ENCODE measurements at places on chromosomes 13 and 19.

GRCh38 chr13:99237981-99238662 is 20.1 kb downstream of the GPR18 start:
- no peak for DNase-seq

DNA sequence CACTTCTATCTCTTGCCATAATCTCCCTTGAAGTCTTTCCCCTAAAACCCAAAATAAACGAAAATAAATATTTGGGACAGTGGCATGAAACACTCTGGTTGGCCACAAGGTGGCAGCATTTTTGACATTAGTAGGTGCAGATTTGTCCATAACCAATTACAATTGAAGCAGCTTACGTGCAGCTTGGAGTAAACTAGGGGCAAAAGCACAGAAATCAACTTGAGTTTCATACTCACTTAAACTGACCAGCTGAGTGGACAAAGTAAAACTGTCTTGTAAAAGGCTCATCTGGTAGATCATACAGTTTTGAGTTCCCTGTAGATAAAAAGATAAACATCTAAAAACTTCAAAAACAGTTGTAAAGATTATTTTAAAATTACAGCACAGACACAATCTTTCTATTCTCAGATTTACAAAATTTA is 18.8 kb downstream of the PDCD5 start:
- DNase-seq = peak; percentile 12

- DNase-seq = no peak
These were observed 228.7 kb downstream of the LACC1 start for GRCh38 chr13:44108331-44108858.

DNA sequence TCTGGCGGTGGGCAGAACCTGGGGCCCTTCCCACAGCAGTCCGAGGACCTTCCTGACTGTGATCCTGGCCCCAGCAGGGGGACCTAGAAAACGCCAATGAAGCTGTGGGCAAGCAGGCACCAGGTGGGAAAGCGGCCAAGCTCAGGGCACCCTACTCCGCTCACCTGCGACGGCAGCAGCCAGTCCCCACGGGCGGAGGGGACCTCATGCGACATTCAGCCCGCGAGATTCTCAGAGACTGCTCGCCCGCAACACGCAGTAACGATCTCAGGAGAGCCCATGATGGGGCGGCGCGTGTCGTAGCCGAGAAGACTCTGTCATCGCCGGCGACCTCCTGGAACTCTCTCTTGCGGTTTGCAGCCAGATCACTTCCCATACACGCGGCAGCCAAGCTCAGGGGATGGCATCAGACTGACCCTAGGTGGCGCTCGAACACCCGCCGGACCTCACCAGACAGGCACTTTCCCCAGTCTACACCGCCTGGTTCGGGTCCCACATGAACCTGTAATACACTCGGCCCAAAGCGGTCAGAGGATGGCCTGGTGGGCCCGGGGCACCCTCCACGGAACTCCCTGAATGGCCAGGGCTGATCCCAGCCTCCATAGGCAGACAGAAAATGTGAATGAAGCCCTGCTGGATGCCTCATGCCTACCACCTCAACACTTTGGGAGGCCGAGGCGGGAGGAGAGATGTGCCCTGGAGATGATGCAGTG is 26.5 kb downstream of the MAN2B1 start:
- peak; percentile 74 for DNase-seq

DNA sequence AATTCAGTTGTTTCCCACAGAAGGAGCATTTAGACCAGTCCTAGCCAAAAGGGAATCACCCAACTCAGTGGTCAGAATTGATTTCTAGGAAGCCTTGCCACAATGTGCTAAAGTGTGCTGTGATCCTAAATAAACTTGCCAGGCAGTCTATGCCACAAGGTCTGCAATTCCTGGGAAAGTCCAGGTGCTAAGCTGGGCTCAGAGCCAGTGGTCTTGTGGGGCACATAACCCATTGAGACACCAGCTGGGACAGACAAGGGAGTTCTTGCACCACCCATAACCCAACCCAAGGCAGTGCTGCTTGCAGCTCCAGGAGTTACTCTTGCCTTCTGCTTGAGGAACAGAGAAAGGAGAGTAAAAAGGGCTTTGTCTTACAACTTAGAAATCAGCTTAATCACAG is 489.5 kb upstream of the SPRY2 start:
- no peak for DNase-seq

- DNase-seq = no peak
These were observed 282.5 kb downstream of the ATP8A2 start for GRCh38 chr13:25654322-25654721.

GRCh38 chr13:104833221-104833620 is 1702.2 kb downstream of the EFNB2 start:
- no peak for DNase-seq

- no peak for DNase-seq
These were observed 4.9 kb downstream of the SKA3 start for GRCh38 chr13:21171420-21171819.

GRCh38 chr13:24892829-24893228 is 128.9 kb downstream of the RNF17 start:
- DNase-seq = no peak

DNA sequence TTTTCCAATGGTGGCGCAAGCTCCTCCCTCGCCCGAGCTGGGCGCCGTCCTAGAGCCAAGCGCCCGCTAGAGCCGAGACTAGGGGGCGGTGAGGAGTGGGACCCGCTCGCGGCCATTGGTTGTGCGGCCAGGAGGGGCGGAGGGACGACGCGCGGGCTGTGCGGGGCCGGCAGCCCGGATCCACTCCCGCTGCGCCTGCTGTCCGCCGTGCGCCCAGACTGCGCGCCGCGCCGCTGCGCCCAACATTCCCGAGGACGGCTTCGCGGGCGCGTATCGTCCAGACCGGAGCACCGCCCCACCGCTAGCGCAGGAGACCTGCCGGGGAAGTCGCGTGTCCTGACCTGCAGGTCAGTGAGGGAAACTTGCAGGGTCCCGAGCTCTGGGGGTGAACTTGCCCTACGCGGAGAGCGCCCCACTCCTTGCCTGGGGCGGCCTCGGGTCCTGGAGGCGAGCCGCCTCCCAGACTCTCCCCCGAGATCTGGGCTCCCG is at the start of gene SERTM1:
SERTM1 (plus strand) TSS at position 183 of the 489 bp plus-strand sequence. CDS start 21,059 bp downstream, outside the sequence.
- DNase-seq = no peak

DNA sequence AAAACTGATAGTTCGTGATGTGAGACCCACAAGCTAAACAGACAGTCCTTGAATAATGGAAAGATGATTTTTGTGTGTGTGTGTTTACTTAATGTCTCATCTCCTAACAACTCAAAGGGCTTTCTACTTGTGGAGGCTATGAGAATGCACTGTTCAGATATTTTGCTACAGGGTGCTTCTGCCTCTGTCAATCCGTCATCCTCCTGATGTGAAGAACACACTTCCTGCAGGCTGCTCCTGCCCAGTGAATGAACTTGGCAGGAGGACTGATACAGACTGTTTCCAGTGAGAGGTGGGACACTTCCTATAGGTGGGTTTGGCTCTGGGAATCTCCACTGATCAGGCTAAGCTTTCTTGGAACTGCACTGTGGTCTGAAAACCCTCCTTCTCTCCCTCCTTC is 168.4 kb upstream of the STARD13 start:
- DNase-seq = no peak

DNA sequence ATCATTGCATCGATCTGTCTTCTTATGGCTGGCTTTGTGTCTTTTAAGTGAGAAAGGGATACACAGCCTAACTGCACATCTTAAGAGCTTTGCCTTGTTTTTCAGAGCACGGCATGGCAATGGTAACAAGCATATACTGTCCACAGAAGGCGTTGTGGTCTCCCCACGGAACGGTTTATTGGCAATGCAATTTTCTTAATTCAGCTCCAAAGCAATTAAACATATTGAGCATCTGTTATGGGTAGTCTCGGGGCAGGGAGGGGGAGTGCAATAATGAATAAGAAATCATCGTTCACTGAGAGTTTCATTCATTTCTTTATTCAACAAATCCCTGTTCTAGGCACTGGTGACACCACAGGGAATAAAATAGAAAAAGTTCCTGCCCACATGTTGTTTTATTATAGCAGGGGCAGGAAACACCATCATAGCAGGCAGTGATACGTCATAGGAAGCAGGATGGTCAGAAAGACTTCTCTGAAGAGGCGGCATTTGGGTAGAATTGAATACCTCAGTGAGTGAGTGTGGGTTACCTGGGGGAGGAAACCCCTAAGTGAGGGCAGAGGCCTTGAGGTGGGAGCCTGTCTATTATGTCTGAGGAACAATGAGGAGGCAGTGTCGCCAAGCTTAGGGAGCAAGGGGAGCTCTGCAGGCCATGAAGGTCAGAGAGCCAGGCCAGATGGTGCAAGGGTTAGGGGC is 185.7 kb upstream of the KL start:
- DNase-seq = no peak

DNA sequence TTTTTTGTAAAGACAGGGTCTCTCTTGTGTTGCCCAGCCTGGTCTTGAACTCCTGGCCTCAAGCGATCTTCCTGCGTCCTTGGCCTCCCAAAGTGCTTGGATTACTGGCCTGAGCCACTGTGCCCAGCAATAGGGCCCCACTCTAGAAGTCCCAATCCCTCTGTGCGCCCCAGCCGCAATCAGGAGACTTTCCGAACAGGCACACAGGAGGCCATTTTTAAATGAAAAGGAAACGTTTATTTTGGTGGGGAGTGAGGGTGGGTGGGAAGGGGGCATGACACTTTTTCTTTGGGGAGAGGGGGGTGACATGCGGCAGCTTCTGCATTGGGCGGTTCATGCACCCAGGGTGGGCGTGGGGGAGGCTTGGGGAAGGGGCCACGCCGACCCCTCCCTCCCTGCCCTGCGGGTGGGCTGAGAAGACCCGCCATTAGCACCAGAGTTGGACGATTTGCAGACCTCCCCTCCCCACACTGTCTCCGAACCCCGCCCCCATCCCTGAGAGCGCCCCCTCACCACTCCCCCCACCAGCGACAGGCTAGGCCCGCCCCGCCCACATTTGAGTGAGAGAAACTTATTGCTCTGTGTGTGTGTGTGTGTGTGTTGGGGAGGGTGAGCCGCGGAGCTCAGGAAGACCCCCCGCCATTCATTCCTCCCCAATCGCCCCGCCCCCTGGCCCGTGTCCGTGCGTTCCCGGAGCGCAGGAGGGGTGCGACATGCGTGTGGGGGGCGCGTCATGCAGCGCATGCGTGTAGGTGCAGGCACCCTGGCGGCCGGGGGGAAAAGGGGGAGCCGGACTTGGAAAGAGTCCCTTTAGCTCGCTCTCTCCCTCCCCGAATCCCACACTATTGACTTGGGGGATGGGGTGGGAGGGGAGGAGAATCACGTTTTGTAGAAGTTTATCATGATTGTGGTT is 17.2 kb downstream of the KCNC3 start:
- DNase-seq = no peak

DNA sequence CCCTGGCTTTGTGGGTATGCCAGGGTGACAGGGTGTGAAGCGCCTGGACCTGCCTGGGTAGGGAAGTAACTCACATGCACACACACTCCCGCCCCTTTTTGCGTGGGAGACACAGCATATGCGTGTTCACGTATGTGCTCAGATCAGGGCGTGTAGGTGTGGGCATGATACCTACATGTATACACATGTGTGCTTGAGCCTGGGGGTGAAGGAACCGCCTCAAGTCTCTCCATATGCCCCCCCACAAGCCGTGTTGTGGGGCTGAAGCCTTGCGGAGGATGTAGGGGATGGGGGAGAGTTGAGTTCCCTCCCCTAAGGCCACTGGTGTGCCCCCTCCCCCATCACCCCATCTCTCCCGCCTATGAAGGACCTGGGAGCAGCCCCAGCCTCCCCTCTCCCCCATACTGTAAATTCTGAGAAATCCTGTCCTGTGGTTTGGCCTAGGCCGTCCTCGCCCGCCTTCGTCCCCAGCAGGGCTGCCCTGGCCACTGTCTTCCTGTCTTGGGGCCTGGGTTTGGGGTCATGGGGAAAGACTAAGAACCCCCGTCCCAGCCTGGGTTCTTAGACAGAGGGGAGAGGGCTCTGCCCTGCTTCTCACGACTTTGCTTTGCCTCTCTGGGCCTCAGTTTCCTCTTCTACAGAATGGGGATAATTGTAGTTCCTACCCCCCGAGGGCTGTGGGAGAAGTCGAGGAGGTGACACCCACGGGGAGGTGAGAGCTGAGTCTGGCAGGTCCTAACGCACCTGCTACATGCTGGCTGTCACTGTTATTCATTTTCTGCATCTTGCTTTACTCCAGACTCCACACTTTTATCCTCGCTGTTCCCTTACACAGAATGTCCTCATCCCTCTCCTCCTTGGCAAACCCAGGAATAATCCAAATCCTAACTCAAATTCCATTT is 14.3 kb downstream of the ACTL9 start:
- DNase-seq = no peak

GRCh38 chr13:79681069-79681468 is 200.1 kb downstream of the NDFIP2 start:
- DNase-seq = no peak

GRCh38 chr19:18982669-18983068 is 41.7 kb upstream of the HOMER3 start:
- DNase-seq = no peak

DNA sequence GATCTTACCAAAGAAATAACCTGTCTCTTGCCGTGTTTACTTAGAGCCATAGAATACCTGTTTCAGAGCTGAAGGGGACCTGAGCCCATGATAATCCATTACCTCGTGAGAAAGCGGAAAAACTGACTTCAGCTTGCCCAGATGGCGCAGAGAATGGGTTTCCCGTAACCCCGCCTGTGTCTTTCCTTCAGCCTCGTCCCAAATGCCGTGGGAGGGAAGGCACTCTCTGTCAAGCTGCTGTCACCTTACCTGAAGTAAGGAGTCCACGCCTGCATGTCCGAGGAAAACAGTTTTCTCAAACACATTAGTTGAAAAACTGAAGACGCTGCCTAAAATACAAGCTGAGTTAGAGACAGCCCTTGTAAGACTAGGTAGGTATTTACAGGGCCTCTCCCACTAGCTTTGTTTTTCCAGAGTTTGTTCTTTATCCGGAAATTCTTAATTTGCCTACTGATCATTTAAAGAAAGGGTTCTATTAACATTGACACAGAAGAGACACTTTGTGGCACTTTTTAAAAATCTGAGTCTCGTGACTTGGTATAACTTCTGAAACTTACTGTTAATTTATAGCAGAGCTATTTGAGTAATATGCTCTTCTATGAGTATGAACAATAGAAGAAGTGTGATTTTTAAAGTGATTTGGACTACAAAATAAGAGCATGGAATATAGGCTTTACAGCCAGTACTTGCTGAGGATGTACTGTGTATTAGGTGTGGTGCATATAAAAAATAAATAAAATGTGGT is 1.3 kb upstream of the INTS6 start:
- peak; percentile 22 for DNase-seq

DNA sequence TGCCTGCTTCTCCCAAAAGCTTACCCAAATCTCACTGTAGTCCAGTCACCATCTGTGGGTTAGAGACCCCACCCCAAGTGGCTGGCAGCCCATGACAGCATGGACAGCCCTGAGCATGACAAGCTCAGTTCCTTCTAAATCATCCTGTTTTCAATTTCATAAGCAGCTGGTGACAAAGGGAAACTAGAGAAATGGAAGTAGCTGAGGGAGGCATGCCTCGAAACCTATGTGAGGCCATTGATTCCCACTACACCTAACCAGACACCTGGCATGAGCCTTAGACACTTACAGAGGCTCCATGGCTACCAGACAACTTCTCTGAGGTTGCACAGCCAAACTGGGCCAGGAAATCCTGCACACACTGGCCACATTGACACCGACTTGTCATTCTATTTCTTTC is 56.2 kb downstream of the ABCC4 start:
- DNase-seq = no peak

All from stimulated activated CD8-positive, alpha-beta memory T cell treated with anti-CD3 and anti-CD28 coated beads, Interleukin-15, amount 100 ng/mL, for 1 hour (primary cell).